ENCODE measurements at places on chromosomes 5 and 9.

- no peak for DNase-seq
These were observed 220.5 kb upstream of the ADRA1B start for GRCh38 chr5:159695741-159696294.

GRCh38 chr9:113941056-113941455, 64.9 kb downstream of the ZNF618 start:
- DNase-seq, result no peak

- DNase-seq, result no peak
These were observed 45.0 kb downstream of the DOCK8 start for GRCh38 chr9:259405-260404.

DNA sequence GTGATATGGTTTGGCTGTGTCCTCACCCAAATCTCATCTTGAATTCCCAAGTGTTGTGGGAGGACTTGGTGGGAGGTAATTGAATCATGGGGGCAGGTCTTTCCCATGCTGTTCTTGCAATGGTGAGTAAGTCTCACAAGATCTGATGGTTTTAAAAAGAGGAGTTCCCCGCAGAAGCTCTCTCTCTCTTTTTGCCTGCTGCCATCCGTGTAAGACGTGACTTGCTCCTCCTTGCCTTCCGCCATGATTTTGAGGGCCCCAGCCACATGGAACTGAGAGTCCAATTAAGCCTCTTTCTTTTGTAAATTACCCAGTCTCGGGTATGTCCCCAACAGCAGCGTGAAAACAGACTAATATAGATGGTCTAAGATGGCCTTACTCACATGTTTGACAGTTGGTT, 210.1 kb downstream of the FBXL17 start:
- no peak for DNase-seq

Measured in AG08396 (cell line).